AG10803 (cell line): ENCODE measurements at places on chromosomes 2 and 18.
A peak's percentile ranks its signal among the peaks of the same experiment; 100 is the strongest.

- no peak for DNase-seq
These were observed 31.4 kb upstream of the KCMF1 start for GRCh38 chr2:84939426-84940087.

GRCh38 chr18:77006305-77007175 is 126.0 kb downstream of the MBP start:
- no peak for DNase-seq

- no peak for DNase-seq
These were observed 239.8 kb downstream of the METTL4 start for GRCh38 chr18:2331491-2331890.

DNA sequence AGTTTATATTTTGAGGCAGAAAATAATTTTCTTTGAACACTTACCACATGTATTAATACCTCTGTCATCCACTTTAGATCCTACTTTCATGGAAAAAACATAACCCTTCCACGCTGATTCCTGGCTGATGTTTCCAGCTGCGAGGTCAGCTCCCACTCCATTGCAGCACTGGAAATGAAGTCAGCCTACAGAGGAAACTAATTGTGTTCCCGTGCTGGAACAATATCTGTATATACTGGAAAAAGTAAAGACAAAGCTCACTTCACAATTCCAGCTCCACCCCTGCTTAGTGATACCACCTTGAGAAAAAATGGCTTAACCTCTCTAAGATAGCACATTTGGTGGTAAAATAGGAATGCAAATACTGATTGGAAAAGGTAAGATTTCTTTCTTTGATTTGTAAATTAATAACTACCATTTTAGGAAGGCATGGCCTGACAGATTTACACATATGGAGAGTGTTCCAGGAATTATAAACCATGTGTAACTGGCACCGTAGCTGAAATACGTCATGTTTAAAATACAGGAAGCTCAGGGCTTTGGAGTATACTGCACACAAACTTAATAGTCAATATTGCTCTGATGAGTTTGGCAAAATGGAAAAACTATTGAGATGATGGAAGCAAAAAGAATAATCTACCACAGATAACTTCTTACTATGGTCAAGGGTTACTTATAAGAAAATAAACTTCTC is 90.0 kb downstream of the TRIB2 start:
- no peak for DNase-seq

DNA sequence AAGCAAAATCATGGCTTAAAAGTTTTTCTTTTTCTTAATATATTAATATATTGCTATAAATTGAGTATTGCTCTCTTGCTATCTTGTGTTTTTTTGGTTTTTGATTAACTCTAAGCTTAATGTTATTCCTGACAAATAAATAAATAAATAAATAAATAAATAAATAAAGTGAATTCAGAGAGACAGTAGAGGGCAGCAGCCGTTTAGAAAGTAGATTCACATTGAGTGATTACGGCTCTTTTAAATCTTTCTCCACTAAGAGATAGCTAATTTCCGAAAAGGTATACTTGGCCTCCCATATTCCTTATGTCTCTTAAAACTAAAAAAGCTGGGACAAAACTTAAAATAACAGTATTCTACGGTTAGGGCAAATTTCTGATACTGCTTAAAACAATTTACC is 34.3 kb downstream of the MSH2 start:
- DNase-seq, result peak; percentile 65

DNA sequence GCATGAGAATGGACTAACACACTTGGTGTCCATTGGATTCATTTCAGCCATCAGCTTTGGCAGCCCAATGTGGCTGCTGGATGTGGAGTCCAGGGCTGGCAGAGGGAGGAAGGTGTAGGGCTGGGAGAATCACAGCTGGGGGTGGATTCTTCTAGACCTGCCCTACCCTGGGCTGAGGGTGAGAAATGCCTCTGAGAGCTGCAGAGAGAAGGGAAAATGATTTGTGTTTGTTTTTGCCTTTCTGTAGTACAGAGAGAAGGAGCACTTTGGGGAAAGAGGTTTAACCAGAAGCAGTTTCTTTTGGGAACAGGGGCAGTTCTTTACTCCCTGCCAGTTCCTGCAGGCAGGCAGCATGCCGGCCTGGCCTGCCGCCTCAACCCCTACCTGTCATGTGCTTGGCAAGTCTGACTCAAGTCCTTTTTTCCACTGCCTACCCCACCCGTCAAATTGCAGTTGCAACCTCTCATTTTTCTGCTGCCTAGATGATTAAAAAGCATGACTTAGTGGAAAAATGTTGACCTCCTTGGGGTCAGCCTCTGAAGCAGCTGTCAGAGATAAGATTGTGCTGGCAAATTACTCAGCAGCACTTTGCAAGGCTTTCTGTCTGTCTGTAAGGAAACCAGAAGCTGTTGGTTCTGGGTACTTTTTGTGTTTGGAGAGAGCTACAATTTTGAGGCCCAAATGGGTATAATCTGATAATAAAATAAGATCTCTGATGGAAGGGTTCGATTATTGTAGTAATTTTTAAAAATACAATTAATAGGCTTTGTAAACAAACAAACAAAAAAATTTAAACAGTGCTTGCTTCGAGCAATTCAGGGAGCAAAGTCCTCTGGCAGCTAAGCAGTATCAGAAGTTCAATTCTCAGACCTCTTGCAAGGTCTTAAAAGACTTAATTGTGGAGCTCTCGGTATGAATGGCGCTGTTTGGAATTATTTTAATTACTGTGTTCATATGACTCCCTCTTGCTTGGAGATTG is 21.7 kb downstream of the LBH start:
- DNase-seq, result peak; percentile 65

GRCh38 chr2:12728221-12728777 is 11.6 kb downstream of the TRIB2 start:
- DNase-seq, result no peak

DNA sequence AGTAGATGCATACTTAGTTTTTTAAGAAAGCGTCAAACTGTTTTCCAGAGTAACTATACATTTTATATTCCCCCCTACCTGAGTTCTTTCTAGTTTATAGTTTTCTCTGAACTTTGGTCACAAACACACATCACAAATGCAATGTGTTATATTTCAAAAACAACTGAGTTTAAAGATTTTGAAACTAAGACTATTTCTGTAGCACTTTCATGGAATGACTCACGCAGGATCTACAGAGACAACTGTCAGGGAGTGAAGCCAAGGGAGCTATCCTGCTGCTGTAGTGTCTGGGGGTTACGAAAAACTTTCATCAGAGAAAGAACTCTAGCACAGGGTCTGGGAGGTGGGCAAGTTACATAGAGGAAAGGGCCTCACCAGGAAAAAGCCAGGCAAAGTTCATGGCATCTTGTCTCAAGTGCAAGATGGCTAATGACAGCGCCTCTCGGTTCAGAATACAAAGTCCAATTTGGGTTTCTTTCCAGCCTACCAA is 66.8 kb downstream of the UXS1 start:
- DNase-seq, result peak; percentile 28

DNA sequence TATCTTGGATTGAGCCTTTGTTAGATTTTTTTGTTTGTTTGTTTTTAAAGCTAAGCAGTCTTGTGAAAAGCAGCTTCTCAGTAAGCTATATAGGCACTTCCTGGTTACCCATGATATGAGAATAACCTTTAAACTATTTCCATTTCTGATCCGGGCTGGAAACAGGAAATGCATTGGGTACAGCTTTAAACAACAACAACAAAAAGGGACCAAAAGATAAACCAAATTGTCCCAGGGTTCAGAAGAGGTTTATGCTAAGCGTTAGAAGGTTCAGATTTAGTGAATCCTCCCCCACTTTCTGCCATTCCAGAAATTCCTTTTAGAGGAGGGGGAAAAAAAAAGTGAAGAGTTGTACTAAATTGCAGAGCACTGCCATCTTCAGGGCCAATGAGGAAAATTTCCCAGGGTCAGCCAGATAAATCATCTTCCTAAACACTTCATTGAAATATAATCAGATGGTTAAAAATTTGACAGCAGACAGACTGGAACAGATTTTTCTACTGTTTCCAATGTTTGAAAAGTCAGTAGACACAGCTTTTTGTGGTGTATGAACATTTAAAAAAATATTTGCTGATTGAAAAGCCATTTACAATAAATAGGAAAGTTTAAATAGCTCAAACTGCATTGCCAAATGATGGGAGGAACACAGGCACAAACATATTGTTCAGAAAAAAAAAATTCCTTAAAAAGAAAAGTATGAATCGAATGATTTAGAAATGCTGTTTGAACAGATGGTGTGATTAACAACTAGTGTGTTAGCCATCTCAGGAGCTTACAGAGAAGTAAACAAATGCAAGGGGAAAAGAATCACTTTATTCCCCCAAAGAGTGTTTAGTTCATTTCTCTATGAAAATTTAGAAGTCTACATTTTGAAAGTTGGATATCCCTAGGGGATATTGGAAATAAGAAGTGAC is 189.9 kb upstream of the TANK start:
- DNase-seq, result peak; percentile 92

DNA sequence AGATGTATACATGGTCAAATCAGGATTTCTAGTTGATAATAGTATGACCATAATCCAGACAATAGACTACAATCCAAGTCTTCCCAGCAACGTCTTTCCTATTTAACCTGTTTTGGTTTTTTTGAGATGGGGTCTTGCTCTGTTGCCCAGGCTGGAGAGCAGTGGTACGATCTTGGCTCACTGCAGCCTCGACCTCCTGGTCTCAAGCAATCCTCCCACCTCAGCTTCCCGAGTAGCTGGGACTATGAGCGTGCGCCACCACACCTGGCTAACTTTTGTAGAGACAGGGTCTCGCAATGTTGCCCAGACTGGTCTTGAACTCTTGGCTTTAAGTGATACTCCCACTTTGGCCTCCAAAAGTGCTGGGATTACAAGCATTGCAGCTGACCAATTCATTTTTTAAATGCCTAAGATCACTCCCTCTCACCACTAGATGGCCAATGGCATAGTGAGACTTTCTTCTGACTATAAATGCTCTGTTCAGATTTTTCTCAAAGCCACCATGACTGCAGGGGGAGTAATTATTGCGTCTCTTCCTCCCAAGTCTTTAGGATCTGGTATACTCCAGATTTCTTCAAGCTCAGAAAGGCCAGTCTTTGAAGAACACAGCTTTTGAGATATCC is 47.6 kb downstream of the HNRNPLL start:
- DNase-seq, result peak; percentile 18

DNA sequence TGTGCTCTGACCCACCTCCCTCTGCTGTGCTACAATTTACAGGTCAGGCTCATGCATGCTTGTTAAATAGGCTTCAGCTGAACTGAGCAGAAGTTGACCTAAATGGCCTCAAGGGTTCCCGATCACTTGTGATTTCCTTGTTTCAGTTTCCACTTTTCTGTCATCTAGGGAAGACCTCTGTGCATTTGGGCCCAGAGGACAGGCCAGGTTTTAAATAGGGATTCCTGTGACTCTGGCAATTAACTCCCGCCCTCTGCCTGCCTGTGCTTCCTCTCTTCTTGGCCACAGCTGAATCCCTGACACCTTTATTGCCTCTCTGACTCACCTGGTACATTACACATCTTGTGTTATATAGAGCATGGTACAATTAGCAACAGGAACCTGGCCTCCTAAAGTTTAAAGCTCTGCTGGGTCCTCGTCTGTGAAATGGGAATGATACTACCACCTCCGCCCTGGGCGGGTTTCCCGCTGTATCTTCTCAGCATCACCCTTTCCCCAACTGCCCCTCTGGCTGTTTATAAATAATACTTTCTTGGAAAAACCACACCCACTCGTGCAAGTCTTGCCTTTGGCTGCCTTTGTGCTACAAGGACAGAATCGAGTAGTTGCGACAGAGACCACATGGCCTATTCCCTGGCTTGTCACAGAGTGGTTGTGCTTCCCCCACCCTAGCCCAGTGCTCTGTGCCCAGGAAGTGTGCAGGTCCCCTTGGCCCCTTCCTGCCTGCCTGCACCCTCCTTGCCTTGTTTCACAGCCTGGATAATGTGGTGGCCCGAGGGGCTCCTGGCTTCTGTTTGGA is 7.9 kb downstream of the CABLES1 start:
- peak; percentile 63 for DNase-seq

DNA sequence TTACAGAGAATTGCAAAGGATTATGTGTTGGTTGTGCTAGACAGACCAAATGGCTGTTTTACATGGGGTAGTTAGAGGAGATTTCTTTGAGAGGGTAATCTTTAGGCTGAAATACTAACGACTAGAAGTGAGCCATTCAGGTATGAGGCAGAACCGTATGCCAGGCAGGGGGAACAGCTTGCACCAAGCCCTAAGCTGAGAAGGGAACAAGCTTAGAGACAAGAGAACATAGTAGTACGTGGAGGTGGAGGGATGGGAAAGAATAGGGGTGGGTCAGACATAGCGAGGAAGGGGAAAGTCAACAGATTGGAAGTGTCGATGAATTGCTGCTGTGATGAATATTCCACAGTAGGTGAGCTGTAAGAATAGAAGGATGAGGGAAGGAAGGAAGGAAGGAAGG is 20.0 kb upstream of the CRIM1 start:
- DNase-seq, result no peak

DNA sequence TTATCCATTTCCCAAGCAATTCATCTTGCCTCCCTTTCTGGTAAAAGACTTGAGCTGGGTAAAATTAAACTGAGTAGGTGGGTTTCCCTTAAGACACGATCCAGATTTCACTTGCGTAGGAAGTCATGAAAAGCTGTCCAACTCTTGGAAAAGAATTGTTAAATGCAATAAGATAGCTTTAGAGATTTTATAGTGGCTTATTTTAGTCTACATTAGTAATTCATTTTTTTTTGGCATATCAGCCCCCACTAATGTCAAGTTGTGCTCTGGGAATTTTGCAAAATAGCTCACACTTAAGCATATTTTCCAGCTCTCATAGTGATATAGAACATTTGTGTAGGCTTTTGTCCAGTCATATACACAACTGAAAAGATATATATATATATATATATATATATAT is 344.7 kb upstream of the FIGN start:
- no peak for DNase-seq

DNA sequence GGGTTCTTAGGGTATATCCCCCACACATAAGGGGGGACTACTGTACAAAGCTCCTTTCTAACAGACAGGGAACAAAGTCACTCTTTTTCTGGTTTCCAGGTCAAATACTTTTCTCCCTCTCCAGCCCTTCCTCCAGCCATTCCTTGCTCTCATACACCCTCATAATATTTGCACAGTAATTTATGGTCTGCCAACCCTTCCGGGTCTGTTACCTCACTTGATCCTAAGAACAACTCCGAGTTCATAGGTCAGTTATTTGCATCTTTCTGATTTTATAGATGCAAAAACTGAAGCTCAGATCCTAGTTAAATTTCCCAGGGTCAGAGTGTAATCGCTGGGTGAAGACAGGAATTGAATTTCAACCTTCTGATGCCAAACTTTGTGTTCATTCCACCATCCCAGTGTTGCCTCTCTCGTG is 14.8 kb upstream of the MATN3 start:
- DNase-seq, result peak; percentile 29
